Heart left ventricle (tissue), 16 donors: ENCODE measurements at places on chromosomes 2 and 18. TPM values are rescaled to one million over a fixed set of nuclear protein-coding genes. Genes with fewer than 3 reads are reported as not detected.

SOX11 gene
- 1.7 TPM for total RNA-seq

CFAP210 gene
- total RNA-seq: not detected

DNA sequence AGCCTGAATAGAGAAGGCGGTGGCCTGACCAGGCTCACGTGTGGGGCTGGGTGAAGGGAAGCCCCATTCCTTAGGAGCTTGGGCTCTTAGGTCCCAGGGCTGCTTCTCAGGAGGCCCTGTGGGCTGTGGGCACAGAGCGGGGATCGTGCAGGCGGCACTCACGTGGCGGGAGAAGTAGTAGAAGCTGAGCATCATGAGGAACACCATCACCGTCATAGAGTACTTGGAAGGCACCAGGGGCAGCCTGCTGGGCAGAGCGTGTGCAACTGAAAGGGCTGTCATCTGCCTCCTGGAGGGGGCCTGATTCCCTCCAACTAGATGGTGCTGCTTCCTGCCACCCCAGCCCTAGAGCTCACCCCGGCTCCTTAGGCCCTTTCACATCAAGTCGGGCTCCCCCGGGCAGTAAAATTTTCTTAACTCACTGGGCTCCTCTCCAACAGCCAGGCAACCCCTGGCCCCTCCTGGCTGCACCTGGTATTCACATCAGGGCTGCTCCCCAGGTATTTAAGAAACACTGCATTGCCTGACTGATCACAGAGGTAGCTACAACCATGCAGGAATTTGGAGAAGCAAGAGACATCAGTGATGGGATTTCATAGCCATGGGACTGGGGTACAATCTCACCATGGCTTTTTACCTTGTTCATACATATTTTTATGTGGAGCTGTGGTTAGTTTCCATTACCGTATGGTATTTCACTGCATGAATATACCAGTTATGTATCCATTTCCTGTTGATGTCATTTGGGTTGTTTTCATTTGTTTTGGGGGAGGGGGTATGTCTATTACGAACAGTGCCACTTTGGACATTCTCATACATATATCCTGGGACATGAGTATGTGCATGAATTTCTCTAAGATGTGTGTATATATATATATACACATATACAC is 32.9 kb downstream of the CENPO start:
- H3K36me3 ChIP-seq: peaks cover 16% of the 10 kb centered on the region
- H3K27ac ChIP-seq: no peak overlapping the region
- no peaks in the 10 kb centered on the region for H3K27me3 ChIP-seq
- H3K4me3 ChIP-seq: no peak overlapping the region
- no peak for DNase-seq
- peaks cover 16% of the 10 kb centered on the region for H3K4me1 ChIP-seq

GRCh38 chr2:236165842-236166795 is 2.1 kb downstream of the GBX2 start:
- H3K4me3 ChIP-seq: peak overlapping the region; percentile 29
- H3K36me3 ChIP-seq: no peaks in the 10 kb centered on the region
- H3K4me1 ChIP-seq: peaks cover 52% of the 10 kb centered on the region
- peaks cover 100% of the 10 kb centered on the region for H3K27me3 ChIP-seq
- no peak overlapping the region for H3K27ac ChIP-seq
- DNase-seq: no peak

DNA sequence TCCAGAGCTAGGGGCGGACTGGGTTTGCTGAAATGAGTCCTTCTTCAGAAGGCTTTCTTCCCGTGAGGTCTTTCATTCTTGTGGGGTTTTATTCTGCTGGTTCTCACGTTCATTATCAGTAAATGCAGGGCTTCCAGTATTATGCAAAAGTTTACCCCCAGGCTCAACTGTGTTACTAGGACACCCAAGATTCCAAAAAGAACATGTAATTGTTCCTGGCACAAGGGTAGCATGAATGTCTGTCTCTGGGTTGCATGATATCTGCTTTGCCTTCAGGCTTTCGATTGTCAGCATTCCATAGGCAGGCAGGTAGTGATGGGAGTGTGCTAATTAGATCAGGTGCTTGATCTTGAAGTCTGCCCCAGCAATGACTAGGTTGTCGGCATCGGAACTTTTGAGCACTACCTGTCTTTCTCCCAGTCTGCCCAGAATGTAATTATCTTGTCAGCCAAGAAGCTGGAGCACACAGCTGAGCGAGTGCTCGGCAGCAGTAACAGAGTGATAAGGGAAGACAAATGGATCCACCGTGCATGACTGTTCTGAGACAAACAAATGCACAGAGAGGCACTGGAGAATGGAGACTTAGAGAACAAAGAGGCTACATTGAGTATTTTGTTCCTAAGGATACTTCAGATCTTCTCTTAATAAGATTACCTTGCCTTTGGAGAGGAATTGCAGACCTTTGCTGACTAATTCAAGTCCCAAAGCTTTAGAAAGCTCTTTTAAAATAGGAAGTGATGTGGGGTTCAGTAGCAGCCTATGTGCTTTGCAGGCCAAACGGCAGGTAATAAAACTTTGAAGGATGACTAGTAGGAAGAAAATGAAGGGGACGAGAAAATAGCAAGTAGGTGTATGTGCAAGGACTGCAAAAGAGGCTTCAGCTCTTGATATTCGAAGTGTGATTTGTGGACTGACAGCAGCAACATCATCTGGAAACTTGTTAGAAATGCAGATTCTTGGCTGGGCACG is 41.9 kb downstream of the ITGB6 start:
- no peak overlapping the region for H3K4me3 ChIP-seq
- H3K27ac ChIP-seq: no peak overlapping the region
- H3K36me3 ChIP-seq: no peaks in the 10 kb centered on the region
- DNase-seq: no peak
- no peaks in the 10 kb centered on the region for H3K27me3 ChIP-seq
